ENCODE measurements at places on chromosomes 2 and 18.

GRCh38 chr2:32039447-32040219 lies at the start of gene DPY30:
TSS of gene DPY30 (minus strand) at chr2:32039805. CDS start at chr2:32039456, 349 bp downstream.
- peak; percentile 90 for DNase-seq

DNA sequence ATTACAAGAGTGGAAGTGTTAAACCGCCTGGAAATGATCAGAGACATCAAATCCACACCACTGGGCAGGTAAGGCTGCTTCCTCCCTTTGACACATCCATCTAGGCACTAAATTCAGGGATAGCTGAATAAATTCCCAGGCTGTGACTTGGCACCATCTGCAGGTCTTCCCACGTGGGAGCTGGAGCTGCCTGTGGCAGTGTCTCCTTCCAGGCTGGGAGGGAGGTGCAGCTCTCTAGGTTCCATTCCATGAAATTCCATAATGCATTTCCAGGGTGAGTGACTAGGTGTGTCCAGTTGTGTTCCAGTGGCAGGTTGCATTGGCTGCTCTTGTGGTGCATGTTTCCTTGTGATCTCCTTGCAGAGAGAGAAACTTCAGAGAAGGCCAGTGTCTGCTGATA lies 188.9 kb upstream of the CXCR4 start:
- no peak for DNase-seq

DNA sequence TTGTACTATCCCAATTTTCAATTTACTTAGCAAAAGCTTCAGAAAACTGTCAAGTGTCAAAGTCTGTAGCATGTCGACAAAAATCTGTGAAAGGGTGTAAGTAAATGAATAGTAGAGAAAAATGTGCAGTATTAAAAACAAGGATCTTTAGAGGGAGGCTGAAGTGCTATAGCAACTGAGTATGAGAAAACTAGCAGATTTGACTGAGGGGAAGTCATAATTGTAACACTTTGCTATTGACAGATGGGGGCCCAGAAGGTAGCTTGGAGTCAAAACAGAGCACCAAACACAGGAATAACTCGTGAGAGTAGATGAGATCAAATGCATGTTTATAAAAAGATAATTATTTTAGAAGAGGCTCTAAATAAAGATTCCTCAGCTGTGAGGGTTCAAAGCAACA lies 657.7 kb downstream of the TMEM182 start:
- DNase-seq = no peak

DNA sequence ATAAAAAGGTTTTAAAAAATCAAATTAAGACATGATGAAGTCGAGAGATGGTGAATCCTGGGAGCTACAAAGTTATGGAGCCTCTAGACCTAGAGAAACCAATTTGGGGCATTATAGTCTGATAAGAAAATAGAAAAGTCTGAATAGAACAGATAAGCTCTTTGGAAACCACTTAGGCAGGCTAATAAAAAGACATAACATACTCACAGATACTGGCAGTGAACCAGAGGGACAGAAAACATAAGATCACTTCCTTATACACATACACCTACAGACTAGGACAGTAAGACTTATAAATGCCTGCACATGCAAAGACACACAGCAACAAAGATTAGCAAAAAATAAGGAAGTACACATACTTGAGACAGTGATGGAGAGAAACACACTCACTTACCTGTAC lies 20.0 kb downstream of the SMC6 start:
- no peak for DNase-seq

GRCh38 chr2:64593035-64593655 lies 60.6 kb downstream of the SERTAD2 start:
- peak; percentile 38 for DNase-seq

- DNase-seq = no peak
Measured at GRCh38 chr18:21196426-21196825, 45.6 kb upstream of the GREB1L start.

GRCh38 chr2:173584676-173585458 lies 230.2 kb downstream of the CDCA7 start:
- DNase-seq = no peak

DNA sequence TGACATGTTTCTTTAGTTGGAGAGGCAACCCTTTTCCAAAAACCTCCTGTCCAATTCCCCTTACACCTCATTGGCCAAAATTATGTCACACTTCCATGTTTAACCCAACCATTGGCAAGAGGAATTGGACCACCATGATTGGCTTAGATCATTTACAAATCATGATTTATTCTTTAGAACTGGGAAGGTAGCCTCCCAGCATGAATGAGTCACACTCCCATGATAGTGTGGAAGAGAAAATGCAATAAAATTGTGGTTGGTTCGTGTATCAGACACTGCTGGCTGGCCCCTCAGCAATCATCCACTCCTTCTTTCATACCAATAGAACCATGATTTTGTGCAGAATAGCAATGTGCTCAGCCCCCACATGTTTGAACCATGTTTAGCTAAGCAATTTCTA lies 156.6 kb upstream of the ACVR2A start:
- no peak for DNase-seq

GRCh38 chr18:692824-693223 lies 19.6 kb downstream of the ENOSF1 start:
- DNase-seq = no peak

DNA sequence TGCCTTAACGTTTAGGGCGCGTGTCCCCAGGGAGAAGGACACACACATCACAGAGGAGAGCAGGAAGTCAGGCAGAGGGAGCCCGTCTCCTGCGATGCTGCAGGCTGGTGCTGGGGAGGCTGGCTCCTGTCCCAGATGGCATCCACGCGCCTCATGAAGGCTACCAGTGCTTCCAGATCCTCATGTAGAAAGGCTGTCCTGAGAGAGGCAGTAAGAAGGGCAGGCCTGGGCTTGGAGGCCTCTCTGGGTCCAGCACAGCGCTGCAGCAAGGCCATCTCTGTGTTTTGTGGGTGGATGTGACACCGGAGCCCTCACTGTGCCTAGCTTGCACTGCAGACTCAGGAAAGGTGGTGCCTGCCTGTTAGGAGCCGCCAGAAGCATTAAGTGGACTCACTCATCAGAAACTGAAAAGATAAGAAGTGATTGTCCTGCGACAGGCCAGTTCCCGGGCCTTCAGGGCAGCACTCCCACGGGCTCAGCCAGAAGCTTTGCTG lies 62.7 kb downstream of the FAM168B start:
- no peak for DNase-seq

- DNase-seq = no peak
Measured at GRCh38 chr18:26909599-26910290, 44.2 kb upstream of the AQP4 start.

GRCh38 chr2:5706717-5707455 lies 14.7 kb downstream of the SOX11 start:
- DNase-seq = no peak

- DNase-seq = no peak
Measured at GRCh38 chr18:33812186-33812585, 234.2 kb downstream of the ASXL3 start.

- DNase-seq = peak; percentile 86
Measured at GRCh38 chr2:29108225-29108624, 7.0 kb upstream of the CLIP4 start.

GRCh38 chr18:50107468-50107977 lies 87.4 kb downstream of the MYO5B start:
- no peak for DNase-seq

- DNase-seq = no peak
Measured at GRCh38 chr2:144834363-144834762, 314.4 kb upstream of the ZEB2 start.

- DNase-seq = no peak
Measured at GRCh38 chr2:168085801-168086361, 161.5 kb downstream of the STK39 start.

DNA sequence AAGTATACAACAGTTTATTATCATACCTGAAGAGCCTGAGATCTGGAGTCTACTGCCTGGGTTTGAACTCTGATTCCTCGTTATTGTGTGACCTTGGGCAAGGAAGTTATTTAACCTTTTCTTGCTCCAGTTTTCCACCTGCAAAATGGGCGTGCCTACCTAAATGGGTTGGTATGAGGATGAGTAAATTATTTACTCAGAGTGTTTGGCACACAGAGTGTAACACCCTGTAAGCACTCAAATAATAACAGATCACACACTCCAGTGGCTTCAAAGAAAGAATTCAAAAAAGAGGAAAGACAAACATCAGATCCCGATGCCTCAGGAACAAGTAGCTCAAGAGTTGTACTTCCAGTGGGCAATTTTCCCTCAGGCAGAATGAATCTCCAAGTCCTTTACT lies 2.4 kb downstream of the SRD5A2 start:
- DNase-seq = no peak

DNA sequence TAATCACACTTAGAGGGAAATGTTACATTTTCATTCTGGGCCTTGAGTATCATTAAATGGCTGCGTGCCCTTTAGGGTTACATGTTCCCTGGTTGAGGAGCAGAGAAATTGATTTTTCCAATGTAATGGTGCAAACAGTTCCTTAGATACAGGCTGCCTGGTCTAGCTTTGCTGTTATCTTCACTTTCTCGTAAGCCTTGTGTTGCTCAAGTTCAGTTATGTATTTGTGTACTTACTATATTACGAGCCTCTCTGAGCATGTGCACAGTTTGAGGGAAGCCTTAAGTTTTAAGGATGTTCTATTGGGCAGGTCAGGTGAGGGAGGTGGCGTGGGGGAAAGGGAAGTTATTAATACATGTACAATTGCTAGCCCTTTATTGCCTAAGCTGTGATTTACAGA lies 23.7 kb downstream of the CEP192 start:
- DNase-seq = no peak

- peak; percentile 78 for DNase-seq
Measured at GRCh38 chr2:128260239-128261138, 58.2 kb downstream of the HS6ST1 start.

DNA sequence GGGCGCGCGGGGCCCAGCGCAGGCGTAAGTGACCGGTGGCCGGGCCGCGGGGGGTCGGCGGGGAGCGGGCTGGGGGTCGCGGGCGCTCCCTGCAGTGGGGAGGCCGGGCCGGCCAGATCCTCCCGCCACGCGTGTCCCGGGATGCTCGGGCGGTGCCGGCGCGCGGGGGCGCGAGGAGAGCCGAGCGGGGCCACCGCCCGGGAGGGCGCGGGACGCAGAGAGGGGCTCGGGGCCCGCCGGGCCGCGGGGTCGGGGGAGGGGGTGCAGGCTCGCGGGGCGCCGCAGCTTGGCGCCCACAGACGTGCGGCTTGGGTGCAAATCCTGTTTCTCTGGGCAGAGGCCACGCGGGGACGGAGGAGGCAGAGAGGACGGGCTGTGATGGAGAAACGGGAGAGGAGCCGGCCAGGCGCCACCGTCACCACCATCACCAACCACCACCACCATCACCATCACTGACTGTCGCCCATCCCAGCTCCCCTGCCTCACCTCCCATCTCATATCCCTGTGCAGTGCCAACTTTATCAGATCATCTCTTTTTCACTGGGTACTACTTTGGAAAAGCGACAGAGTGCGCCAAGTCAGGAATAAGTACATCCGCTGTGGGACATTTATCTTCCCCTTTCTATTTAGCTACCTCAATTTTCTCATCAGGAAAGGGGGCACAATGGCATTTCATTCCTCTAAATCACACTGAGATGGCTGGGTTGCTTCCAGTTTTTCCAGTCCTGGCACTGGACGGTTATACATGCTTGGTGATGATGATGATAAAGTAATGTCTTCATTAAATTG lies 97.2 kb upstream of the GPR45 start:
- no peak for DNase-seq

DNA sequence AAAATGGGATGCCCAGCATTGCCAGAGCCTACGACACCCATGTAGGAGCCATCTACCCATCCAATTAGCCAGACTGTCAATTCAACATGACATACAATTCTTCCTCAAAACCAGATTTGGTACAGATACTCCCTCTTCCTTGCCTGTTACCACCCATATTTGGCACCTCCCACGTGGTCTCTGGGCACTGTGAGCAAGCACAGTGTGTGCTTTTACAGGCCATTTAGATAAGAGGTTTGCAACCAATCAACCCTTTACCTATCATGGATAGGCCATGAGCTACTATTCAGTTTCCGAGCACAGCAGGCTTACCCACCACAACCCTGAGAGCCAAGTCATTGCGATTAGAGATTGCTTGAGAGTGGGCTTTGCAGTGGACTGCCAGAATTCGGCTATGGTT lies 40.9 kb downstream of the ARID5A start:
- no peak for DNase-seq

GRCh38 chr2:8198766-8199382 lies 483.0 kb upstream of the ID2 start:
- no peak for DNase-seq

- peak; percentile 79 for DNase-seq
Measured at GRCh38 chr2:207167099-207167923, 1.6 kb upstream of the KLF7 start.

- DNase-seq = no peak
Measured at GRCh38 chr2:8659092-8659734, 22.6 kb upstream of the ID2 start.

- no peak for DNase-seq
Measured at GRCh38 chr2:138026111-138027020, 62.1 kb downstream of the HNMT start.

DNA sequence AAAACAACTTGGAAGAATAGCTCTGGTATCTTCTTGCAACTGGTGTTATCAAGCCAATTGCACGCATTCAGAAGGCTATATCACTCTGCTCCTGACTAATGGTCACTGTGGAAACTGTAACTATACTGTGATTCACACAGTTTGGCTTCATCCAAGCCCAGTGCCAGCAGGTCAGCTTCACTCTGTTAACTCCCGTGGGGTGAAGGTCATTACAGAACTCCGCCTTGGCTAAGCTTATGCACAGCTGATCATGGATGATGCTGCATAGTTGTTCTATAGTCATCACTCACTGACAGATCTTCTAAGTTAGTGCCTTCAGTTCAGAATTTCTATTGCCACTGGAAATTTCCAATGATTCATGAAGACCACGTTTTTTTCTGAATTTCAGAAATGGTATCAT lies 497.2 kb upstream of the NETO1 start:
- peak; percentile 53 for DNase-seq

- no peak for DNase-seq
Measured at GRCh38 chr2:134657650-134658250, 61.0 kb downstream of the TMEM163 start.

DNA sequence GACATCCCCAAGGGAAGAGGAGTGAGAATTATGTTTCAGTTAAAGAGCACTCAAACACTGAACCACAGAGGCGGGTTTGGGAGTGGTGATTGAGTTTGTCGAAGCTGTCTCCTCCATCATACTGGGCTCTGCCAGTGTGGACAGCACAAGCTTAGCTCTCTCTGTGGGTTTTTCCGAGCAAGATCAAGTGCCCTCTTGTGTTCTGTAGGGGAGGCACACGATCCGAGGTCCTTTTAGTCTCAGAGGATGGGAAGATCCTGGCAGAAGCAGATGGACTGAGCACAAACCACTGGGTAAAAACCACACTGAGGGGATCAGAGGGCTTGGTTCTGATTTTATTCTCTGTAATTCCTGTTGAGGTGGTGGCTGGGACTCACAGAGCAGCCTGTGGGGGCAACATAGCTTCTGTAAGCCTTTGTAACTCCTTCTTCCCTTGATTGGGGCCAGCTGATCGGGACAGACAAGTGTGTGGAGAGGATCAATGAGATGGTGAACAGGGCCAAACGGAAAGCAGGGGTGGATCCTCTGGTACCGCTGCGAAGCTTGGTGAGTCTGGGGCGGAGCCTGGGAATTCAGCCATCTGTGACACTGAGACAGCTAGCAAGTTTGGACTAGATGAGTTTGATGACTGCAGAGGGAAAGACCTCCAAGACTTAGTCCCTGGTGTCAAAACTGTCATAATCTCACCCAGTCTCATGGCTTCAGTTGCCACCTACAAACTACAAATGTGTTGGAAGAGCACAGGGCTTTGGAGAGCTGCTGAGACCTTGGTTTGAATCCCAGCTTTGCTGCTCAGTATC lies 2.0 kb downstream of the NAGK start:
- DNase-seq = peak; percentile 46

GRCh38 chr2:98702127-98702802 lies 28.7 kb downstream of the MGAT4A start:
- DNase-seq = no peak

Measured in fibroblast of skin of right biceps (primary cell).